ENCODE measurements at places on chromosomes 2 and 18.

GRCh38 chr2:67445652-67446268 lies 48.6 kb downstream of the ETAA1 start:
- DNase-seq = no peak

- DNase-seq = no peak
Measured at GRCh38 chr2:75569546-75569945, 8.8 kb upstream of the EVA1A start.

DNA sequence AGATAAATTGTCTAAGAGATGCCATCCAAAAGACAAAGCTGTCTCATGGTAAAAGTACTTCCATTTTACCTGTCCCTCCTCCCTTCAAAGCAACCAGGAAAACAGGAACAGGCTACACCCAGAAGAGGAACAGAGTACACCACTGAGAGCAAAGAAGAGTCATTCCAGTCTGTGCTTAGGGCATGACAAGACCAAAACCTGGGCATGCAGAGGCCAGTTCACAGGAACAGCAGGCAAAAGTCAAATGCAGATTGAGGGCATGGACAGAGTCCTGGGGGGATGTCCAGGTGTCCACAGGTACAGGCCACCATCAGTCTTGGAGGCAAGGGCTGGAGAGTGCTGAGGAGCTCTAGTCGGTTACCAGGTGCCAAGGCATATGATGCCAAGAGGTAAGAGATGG lies 23.7 kb downstream of the PLEK start:
- no peak for DNase-seq

DNA sequence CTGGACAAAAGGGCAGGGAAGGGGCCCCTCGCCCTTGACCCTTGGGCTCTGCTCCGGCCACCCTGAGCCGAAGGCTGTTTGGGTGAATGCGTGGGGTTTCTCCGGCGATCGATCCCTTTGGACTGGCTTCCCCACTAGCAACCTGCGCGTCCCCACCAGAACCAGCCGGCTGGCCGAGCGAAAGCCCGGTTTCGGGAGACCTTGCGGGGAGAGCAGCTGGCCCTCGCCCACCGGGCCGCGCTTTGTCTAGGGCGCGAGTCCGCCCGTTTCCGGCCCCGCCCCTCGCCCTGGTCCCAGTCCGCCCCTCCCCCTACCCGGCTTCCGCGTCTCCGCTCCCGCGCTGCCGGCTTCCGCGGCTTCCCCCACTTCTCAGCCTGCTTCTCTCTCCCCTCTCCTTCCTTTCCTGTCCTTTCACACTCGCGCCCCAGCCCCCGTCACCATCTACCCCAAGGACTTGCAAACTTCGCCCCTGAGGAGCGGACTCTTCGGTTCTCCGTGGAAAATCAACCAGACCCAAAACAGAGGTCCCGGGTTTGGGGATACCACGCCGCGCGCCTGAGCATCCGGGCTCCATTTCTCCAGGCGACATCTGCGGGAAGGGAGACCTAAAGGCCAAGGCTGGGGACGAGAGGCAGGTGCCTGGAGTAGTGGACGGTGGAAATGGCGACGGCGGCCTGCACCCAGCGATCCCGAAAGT lies 48.0 kb upstream of the ATP6V1B1 start:
- DNase-seq = no peak

DNA sequence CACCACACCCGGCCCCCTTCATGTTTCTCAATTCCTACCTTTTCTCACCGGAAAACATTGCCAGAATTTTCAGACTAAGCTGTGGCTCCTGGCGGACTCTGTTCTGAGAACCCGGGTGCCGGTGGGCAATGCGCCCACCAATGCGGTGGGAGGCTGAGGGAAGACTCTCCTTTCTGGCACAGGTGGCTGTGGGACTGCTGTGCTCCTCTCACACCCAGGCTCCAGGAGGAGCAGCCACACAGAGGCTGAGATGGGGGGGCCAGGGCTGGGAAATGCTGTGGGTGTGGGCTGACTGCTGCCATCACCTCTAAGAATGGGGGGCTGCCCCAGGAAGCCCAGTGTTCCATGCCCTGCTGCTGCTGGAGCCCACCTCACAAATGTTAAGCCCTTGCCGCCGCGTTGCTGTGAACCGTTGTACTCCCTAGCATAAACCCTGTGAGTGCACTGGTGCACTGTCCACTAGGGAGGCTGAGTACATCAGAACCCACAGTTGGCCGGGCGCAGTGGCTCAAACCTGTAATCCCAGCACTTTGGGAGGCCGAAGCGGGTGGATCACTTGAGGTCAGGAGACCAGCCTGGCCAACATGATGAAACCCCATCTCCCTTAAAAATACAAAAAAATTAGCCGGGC lies 152.6 kb downstream of the LDLRAD4 start:
- DNase-seq = no peak

Measured in smooth muscle cell of the brain vasculature (primary cell).